Stimulated activated CD8-positive, alpha-beta memory T cell treated with anti-CD3 and anti-CD28 coated beads, Interleukin-7, amount 100 ng/mL, for 1 hour (primary cell): ENCODE measurements at places on chromosomes 11 and 22.

DNA sequence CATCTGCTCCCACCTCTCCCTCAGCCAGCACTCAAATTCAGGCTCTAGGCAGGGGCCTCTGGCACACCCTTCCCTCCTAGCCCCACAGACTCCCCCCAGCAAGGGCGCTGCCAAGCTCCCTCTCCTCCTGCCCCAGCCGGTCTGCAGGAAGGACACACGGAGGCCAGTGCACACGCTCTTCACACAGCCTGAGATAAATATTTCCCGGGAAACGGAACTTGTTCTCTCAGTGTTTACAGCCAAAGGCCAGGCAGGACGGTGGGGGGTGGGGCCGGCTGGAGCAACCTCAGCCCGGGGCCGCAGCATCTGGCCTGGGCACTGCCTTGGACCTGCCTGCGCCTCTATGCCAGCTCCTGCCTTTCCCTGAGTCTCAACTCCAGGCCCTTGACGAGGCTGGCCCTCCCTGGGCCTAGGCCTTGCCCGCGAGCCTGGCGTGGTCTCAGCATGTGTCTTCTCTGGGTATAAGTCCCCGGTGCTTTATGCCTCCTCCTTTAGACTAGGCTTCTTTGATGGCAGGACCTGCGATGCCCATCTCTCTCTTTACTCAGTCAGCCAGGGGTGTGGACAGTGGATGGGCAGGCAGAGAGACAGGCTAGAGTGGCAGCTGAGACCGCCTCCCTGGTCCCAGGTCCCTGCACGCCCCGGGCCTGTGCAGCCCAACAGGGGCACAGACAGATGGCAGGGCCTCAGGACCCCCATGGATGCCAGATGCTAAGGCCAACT is 48.4 kb downstream of the PDE2A start:
- DNase-seq, result no peak

GRCh38 chr22:21942407-21943343 is 10.0 kb downstream of the PPM1F start:
- DNase-seq, result no peak

- DNase-seq, result no peak
Measured at GRCh38 chr11:95257456-95257971, 26.5 kb upstream of the SESN3 start.

- DNase-seq, result no peak
Measured at GRCh38 chr11:95045812-95046211, 3.4 kb upstream of the KDM4F start.

- no peak for DNase-seq
Measured at GRCh38 chr11:105713696-105714095, 103.8 kb downstream of the GRIA4 start.

GRCh38 chr22:47837703-47838102 is 1075.3 kb downstream of the TBC1D22A start:
- DNase-seq, result no peak

DNA sequence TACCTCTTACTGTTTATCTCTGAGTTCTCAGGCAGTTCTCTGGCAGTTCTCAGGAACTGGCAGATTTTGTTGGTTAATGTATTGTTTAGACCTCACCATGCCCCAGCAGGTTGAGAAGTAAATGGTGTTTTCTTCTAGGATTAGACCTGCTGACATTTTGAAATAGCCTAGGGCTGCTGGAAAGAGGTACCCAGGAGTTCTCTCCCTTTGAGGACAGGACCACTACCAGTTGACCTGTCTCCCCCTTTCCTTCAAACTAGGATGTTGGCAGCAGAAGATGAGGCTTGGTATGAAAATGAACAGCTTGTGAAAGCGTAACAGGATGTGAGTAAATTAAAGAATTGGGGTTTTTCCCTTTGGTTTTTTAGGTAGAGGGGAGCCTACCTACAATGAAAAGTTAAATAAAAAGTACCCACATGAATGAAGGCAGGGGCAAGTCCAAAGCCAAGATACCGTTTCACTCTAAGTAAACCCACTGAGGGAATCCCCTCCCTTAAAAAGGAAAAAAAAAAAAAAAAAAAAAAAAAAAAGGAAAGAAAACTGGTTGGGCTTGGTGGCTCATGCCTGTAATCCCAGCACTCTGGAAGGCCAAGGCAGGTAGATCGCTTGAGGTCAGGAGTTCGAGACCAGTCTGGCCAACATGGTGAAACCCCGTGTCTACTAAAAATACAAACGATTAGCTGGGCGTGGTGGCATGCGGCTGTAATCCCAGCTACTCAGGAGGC is 96.2 kb downstream of the PDHX start:
- no peak for DNase-seq

DNA sequence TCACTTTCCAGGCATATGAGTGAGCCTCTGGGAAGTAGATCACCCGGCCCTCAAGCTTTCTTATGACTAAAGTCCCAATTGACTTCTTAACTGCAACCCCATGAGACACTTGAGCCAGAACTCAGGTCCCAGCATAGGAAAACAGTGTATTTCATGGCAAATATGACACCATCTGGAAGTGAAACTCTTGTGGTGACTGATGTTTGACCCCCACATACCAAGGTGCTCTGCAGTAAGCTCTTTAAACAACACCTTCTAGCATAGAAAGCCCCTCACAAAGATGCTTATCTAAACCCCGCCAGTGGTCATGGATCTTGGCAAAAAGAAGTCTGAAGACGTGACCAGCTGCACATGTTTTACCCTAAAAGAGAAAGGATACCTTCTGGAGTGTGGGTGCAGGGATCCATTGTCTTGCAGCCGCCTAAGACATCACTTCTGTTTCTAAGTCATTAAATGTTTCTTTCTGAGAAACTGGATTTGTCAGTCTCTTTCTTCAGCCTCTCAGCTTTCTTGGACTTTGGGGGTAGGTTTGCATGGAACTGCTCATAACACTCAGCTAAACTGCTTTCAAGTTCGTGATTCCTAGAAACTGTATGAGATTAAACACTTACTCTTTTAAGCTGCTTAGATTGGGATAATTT is 7.4 kb upstream of the PELI3 start:
- no peak for DNase-seq

DNA sequence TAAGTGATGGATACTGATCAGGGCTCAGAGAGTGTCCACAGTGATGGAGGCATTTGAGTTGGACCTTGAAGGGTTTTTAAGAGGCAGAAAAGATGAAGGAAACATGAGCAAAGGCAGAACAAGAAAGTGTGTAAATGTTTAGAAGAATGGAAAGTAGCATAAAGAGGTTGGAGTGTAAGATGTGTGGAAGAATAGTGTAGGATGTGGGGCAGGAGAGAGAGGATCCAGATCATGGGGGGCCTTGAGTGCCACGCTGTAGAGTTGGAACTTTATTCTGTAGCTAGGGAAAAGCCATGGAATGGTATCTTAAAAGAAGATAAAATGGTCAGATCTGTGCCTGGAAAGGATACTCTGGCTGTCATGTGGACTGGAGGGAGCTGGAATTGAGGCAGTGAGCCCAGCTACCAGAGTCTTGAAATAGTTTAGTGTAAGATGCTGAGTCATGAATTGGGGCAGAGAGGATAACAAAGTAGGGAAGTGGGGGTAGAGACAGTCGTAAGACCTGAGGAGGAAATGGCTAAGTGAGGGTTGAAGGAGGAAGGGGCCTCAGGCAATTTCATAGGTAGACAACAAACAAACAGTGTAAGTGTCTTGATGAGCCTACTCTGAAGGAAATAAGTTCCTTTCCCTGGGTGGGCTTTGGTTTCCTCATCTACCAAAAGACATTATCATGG is 6.7 kb downstream of the KCNE3 start:
- DNase-seq, result no peak

GRCh38 chr11:86210898-86211297 is 33.7 kb upstream of the EED start:
- DNase-seq, result no peak

- DNase-seq, result no peak
Measured at GRCh38 chr11:58866788-58867187, 22.3 kb upstream of the GLYATL2 start.
